ENCODE measurements at places on chromosomes 16 and 17. TPM values are rescaled to one million over a fixed set of nuclear protein-coding genes. Genes with fewer than 3 reads are reported as not detected.
A peak's percentile ranks its signal among the peaks of the same experiment; 100 is the strongest.

- H3K4me3 ChIP-seq = no peak overlapping the region
- H3K27me3 ChIP-seq = no peaks in the 10 kb centered on the region
- H3K27ac ChIP-seq = no peak overlapping the region
- no peaks in the 10 kb centered on the region for H3K4me1 ChIP-seq
- no peak for DNase-seq
Observed at GRCh38 chr17:57541472-57542394, 203.4 kb downstream of the CCDC182 start.

DNA sequence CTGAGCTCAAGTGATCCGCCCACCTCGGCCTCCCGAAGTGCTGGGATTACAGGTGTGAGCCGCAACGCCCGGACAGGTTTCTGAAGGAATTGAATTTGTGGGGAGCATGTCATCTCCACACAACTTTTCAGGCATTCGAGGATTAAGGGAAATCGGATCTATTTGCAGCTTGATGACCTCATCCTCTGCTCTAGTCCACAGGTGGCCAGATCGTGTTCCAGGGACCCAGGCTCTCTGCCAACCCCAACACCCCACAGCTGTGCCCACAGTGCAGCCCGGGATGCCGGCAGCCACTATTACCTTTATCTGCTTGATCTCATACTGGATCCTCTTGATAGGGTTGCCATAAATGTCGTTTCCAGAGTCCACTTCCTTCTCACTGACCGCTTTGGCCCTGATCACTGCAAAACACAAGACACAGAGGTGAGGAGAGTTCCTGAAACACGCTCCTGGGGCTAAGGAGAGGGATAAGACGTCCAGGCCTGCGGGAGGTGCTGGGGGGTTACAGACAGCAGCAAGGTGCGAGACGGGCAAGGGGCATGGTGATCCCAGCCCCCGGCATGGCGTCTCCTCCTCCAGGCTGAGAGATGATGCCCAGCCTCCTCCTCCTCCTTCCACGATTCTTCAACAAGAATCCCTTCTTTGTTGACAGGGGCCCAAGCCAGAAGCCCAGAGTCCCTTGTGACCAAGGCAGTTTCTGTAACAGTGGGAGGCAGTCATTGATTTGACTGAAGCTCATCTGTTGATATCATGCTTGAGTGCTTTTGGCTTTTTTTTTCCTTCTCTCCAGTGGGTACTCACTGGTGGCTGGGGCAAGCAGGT lies 29.3 kb downstream of the CEP295NL start:
- peaks cover 37% of the 10 kb centered on the region for H3K36me3 ChIP-seq
- H3K27me3 ChIP-seq = no peaks in the 10 kb centered on the region
- H3K4me1 ChIP-seq = peaks cover 13% of the 10 kb centered on the region
- no peak for DNase-seq

- no peak overlapping the region for H3K27ac ChIP-seq
- DNase-seq = no peak
- no peaks in the 10 kb centered on the region for H3K27me3 ChIP-seq
Observed at GRCh38 chr17:45334231-45334630, 17.4 kb upstream of the MAP3K14 start.

DNA sequence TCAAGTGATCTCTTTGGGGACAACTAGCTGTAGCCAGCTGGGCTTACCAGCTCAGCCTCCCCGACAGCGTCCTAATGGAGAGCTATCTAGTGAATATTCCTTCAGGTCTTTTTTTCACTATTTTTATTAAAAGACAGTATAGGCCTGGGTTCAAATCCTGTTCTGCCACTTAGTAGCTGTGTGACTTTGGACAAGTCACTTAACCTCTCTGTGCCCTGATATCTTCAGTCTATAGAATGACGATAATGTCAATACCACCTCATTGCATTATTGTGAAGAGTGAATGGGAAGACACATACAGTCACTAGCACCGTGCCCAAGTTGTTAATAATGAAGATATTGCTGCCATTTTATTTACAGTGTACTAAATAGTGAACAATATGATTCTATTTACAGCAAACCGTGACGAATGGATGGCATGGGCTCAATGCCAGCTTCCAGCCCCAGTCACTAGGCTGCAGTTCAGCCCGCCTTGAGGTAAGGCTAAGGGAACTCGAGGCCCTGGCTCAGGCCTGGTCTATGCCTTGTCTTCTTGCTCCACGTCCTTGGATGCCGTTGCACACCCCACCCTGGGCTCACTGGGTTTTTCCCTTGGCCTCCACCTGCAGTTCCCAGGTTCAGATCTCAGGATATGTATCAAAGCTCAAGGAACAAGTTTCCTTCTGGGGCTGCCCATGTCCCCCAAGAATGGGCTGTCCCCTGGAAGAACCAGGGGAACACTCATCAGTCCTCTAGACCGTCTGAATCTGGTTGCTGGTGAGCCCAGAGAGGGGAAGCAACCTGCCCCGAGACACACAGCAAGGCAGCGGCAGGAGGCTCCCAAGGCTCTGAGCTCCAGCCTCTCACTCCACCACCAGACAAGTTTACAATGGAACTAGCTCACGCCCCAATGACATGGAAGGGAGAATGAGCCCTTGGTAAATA lies 95.4 kb upstream of the TNRC6C start:
- no peak for DNase-seq
- H3K27ac ChIP-seq = no peak overlapping the region
- H3K4me1 ChIP-seq = peaks cover 16% of the 10 kb centered on the region
- no peaks in the 10 kb centered on the region for H3K36me3 ChIP-seq

DNA sequence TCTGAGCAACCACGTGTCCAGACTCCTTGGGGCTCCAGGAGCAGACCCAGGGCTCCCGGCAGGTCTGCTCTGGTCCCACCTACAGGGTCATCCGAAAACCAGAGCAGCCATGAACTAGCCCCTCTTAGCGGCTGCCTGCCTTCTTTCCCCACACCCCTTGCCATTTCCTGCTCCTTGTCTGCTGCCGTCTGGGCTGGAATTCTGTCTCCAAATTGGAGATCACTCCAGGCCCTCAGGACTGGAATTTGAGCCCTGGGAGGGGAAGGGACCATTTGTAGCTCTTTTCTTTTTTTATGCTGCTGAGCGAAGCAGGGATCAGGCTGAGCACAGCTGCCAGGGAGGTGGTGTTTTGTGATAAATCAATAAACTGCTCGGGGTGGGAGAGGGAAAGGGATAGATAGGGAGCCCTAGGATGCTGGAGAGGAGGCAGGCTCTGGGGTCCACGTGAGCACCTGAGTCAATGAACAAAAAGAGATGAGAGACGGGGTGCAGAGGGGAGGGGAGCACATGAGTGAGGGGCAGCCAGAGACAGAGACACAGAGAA lies 257.5 kb downstream of the ENGASE start:
- peaks cover 5% of the 10 kb centered on the region for H3K27me3 ChIP-seq
- H3K4me1 ChIP-seq = no peaks in the 10 kb centered on the region
- H3K27ac ChIP-seq = no peak overlapping the region
- DNase-seq = no peak
- H3K4me3 ChIP-seq = no peak overlapping the region

- peaks cover 33% of the 10 kb centered on the region for H3K4me1 ChIP-seq
- no peaks in the 10 kb centered on the region for H3K36me3 ChIP-seq
- H3K27me3 ChIP-seq = no peaks in the 10 kb centered on the region
- no peak overlapping the region for H3K4me3 ChIP-seq
- peak; percentile 34 for DNase-seq
Observed at GRCh38 chr17:49928837-49929475, 40.0 kb upstream of the DLX4 start.

GRCh38 chr17:48594538-48595277 lies 1.1 kb upstream of the HOXB5 start:
- peak overlapping the region; percentile 74 for H3K4me3 ChIP-seq
- H3K27ac ChIP-seq = peak overlapping the region; percentile 28
- H3K27me3 ChIP-seq = no peaks in the 10 kb centered on the region

DNA sequence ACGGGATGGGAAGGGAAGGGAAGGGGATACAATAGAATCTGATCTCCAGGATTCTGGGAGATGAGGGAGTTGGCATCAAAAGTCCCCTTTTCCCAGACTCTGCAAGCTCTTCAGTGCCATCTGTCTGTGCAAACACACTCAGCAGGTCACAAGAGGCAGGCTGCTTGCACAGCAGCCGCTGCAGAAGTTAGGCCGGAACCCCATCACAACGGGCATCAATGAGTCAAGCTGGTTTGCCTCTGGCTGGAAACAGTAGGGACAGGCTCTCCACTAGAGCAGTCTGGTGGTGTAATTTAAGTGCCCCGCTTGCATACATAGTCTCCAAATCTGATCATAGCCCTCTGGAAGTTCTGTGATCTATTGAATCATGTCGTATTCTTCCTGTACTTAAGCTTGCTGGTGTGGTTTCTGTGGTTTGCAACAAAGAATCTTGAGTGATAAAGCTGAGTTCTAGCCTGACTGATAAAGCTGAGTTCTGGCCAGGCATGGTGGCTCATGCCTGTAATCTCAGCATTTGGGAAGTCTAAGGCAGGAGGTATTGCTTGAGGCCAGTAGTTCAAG lies 33.7 kb upstream of the KDM8 start:
- H3K4me3 ChIP-seq = no peak overlapping the region
- H3K36me3 ChIP-seq = no peaks in the 10 kb centered on the region
- H3K27ac ChIP-seq = peak overlapping the region; percentile 44
- no peaks in the 10 kb centered on the region for H3K27me3 ChIP-seq
- H3K4me1 ChIP-seq = peaks cover 2% of the 10 kb centered on the region
- DNase-seq = peak; percentile 83

- H3K27ac ChIP-seq = no peak overlapping the region
- peaks cover 44% of the 10 kb centered on the region for H3K4me1 ChIP-seq
- H3K27me3 ChIP-seq = no peaks in the 10 kb centered on the region
Observed at GRCh38 chr17:45227101-45227925, 5.6 kb downstream of the FMNL1 start.

- peak overlapping the region; percentile 85 for H3K4me3 ChIP-seq
- DNase-seq = peak; percentile 98
- no peaks in the 10 kb centered on the region for H3K27me3 ChIP-seq
- peak overlapping the region; percentile 80 for H3K27ac ChIP-seq
- H3K4me1 ChIP-seq = peaks cover 15% of the 10 kb centered on the region
Observed at GRCh38 chr16:30052671-30053372, 12.7 kb upstream of the ALDOA start.

DNA sequence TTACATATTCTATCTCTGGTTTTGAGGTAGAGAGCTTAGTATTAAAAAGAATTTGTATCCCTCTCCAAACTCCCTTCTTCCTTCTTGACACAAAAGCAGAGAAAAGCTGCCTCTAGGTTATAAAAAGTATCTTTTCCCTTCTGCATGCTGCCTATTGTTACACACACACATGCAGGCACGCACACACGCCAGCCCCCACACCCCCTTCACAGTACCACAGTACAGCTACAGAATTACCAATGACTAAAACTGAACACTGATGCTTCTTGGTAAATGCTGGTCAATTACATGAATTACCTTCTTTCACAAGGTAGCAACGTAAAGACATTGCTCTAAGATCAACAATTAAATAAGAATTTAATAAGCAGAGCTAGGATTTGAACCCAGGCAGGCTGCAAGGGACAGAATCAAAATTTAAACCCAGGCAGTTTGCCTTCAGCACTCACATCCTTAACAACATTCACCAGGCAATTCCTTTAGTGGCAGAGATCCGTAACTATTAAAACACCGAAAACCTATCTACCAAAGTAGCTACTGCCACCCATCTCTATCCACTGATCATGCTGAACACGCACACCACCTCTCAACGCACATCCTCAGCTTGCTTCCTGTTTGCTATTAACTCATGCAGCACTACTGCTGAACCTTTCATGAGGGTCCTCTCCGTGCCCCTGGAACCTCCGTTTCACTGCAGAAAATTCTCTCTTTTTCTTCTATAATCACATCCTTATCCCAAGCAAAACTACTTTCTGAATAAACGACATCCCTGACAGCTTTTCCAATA lies 37.8 kb downstream of the YWHAE start:
- H3K27me3 ChIP-seq = no peaks in the 10 kb centered on the region
- peak overlapping the region; percentile 91 for H3K27ac ChIP-seq
- no peak overlapping the region for H3K4me3 ChIP-seq
- peak; percentile 58 for DNase-seq

DNA sequence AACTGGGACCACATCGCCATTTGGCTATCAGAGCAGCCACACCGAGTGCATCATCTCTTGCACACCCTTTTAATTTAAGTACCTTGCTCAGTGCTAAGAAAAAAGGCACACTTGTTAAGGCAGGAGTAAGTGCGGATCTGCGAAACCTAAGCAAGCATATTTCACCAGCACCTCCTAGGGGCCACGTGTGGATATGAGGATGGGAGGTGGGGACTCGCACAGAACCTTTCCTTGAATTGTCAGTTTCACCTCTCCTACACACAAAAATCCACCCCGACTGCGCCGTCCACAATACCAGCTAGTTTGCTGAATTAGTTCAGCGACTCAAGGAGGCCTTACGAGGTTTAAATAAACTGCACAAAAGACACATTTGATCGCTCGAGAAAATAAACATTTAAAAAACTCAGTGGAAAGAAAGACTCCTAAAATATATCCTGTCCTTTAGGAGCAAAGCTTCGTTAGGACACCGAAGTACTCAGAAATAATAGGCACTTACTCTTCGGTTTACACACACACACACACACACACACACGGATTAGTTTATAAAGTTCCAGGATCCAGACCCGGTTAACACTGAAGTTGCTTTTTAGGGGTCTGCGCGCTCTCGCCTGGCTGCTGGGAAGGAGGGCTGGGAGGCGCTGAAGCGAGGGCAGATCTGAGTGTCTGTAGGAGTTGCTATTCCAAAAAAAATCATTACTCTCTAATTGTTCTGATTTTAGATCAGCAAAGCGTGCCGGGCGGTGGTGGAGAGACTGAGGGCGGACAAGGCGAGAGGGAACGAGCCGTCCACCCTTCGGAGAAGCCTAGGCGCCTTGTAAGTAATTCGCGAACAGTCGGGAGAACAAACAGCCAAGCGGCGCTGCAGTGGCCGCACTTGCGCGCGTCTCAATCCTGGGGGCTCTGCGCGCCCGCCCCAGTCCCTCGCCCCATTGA lies 1.0 kb upstream of the KCNJ2 start:
- no peaks in the 10 kb centered on the region for H3K36me3 ChIP-seq
- no peaks in the 10 kb centered on the region for H3K27me3 ChIP-seq
- peak; percentile 71 for DNase-seq
- H3K27ac ChIP-seq = no peak overlapping the region
- peaks cover 12% of the 10 kb centered on the region for H3K4me1 ChIP-seq

DNA sequence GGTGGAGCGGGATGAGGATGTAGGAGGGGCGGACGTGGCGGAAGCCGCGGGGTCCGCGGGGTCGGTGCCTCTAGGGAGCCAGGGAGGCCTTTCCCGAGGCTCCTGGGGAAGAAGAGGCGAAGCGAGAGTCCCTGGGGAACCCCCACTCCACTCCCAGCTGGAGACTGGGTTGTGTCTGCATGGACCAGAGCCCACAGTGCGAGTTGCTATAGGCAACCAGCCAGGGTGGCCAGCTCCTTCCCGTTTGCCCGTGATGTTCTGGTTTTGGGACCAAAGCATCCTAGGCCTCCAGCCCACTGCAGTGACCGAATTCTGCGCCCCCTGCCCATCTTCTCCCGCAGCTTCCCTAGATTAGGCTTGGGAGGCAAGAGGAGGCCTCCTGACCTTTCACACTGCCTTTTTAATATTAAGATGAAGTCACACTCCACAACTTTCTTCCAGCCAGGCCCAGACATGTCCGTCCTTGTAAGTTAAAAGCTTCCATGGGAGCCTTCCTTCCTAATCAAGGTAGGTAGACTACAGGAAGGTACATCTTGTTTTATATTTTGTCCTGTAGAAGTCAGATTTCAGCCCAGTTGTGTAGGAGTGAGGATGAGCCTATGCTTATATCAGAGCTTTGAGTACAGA lies 469 bp downstream of the AMZ2 start:
- H3K36me3 ChIP-seq = peaks cover 7% of the 10 kb centered on the region
- no peaks in the 10 kb centered on the region for H3K27me3 ChIP-seq
- H3K27ac ChIP-seq = peak overlapping the region; percentile 88
- peaks cover 12% of the 10 kb centered on the region for H3K4me1 ChIP-seq
- DNase-seq = peak; percentile 86

GRCh38 chr17:57739402-57740234 lies 5.5 kb downstream of the CCDC182 start:
- no peaks in the 10 kb centered on the region for H3K4me1 ChIP-seq
- H3K36me3 ChIP-seq = no peaks in the 10 kb centered on the region
- H3K4me3 ChIP-seq = no peak overlapping the region

Gene TLE7
- polyA plus RNA-seq = not detected

Gene KCNH6
- not detected for polyA plus RNA-seq

Gene CETP
- polyA plus RNA-seq = not detected
